ENCODE measurements at places on chromosomes 3 and 15. TPM values are rescaled to one million over a fixed set of nuclear protein-coding genes. Genes with fewer than 3 reads are reported as not detected.
A peak's percentile ranks its signal among the peaks of the same experiment; 100 is the strongest.

DNA sequence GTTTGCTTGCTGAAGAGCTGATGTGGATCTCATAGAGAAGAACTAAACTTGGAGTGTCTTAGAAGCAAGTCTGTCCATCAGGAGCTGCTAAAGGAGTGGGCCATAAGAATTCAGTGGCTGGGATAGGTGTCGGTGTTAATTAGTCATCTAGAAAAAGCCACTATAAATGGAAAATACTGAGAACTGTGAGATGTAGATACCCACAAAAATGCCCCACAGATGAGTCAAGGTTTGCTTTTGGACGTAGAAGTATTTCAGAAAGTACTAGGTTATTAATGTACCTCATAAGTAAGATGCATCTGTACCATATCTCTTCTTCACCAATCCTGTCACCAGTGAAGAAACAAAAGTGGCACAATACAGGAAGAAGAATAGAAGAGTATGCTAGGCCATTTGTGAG, 530.9 kb upstream of the TGFBR2 start:
- DNase-seq = peak; percentile 36

- no peak for DNase-seq
These were observed 353 bp downstream of the ATG3 start for GRCh38 chr3:112561484-112561733.

LDHAL6B gene
- total RNA-seq = not detected

GRCh38 chr3:69063636-69064035, 11.5 kb upstream of the TMF1 start:
- no peak for DNase-seq

GRCh38 chr15:55247766-55248427, 41.7 kb downstream of the RAB27A start:
- no peak for DNase-seq

P3H2 gene
- 7.8 TPM for total RNA-seq

Measured in LHCN-M2 (cell line).